ENCODE measurements at places on chromosomes 5 and 9. TPM values are rescaled to one million over a fixed set of nuclear protein-coding genes. Genes with fewer than 3 reads are reported as not detected.

- peak; percentile 39 for DNase-seq
These were observed 16.6 kb upstream of the HEMGN start for GRCh38 chr9:97954550-97954989.

DNA sequence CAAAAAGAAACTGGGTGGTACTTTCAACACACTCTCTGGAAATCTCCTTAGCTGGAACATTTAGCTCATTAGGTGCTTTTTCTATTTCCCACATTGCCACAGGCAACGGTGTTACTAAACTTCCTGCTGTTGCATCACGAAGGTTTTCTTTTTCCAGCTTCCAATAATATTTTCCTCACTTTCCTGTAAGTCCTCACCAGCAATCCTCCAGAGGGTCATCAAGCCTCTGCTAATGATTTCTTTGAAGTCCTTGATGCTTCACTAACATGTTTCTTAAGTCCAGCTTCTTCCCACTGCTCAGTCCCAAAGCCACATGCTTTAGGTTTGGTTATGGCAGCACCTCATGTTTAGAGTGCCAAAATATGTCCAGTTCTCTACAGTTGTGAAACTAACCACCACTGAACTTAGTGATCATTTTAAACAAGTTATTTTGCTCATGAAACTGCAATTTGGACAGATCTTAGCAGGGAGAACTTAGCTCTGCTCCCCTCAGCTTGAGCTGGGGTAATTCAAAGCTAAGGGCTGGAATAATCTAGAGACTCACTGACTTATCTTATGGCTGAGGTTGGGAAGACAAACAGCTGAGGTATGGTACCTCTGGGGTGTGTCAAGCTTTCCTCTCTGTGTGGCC is 39.9 kb upstream of the RETREG1 start:
- no peak for DNase-seq

GRCh38 chr5:177403102-177403791 is 2.8 kb upstream of the PFN3 start:
- DNase-seq, result no peak

DNA sequence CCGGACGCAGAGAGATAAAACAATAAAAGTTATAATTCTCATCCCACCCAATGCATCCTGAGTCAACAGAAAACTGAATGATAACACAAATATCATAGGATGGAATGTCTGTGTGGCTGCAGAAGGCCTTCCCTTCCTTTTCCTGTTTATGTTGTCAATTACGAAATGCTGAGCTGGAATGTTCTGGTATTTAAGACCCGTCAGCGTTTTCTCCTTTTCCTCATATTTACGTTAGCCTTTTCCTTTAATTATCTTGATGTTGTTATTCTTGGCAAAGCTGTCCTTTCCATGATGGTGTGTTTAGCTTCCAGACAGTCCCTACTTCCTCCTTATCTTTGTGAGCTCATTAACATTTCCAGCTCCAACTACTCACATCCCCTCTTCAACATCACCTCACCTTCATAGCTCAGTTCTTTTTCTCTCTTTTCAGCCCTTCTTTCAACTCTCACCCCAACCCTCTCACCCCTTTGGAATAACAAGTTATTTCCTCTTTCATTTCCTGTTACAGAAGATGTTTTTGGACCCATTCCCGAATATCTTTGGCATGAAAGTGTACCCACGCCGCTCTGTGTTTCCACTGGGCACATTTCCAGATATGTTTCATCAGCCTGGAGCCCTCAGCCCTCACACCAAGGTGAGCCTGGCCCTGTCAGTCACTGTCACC is 221.6 kb downstream of the NR2F1-AS1 start:
- DNase-seq, result peak; percentile 86

DNA sequence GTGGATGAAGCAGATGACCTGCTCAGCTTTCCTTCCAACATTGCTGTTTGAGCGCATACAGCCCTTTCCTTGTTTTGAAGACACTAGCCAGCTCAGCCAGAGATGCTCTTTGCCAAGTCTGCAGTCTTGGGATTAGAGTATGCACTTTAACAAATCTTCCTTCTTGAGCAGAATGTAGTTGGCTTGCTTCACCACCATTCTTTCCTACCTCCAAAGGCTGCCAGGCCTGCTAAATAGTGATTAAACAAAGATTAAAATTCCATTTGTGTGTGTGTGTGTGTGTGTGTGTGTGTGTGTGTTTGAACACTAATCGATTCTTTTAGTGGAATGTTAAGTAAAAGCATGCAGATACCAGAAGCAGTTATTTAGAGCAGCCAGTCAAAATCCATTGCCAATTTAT is 97.6 kb downstream of the GALNT10 start:
- DNase-seq, result no peak

- DNase-seq, result peak; percentile 51
These were observed 64.6 kb downstream of the SH3TC2 start for GRCh38 chr5:148998174-148998797.

GRCh38 chr5:61974680-61975079 is 331.3 kb upstream of the KIF2A start:
- no peak for DNase-seq

DNA sequence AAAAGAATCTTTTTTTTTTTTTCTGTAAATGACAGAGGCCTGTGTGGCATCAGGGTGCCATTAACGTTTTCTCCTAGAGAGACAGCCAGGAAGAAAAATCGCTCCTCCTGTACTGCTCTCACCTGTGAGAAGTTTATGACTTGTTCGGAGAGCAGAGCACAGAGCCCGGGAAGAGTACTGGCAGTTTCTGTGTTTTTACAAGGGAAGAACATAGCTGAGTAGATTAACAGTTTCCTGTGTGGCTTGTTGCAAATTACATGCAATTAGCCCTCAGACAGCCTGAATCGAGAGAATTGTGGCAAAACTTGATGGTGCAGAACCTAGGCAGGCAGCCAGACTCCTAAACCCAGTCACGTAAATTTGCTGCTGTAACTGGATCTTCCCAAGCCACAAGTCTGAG is 32.1 kb downstream of the PRKACG start:
- peak; percentile 72 for DNase-seq

GRCh38 chr9:36969216-36969771 is 64.8 kb downstream of the PAX5 start:
- DNase-seq, result no peak

- DNase-seq, result no peak
These were observed 352.4 kb downstream of the IRX2 start for GRCh38 chr5:2399096-2399495.

- DNase-seq, result no peak
These were observed 9.0 kb downstream of the RGS14 start for GRCh38 chr5:177366528-177367322.

DNA sequence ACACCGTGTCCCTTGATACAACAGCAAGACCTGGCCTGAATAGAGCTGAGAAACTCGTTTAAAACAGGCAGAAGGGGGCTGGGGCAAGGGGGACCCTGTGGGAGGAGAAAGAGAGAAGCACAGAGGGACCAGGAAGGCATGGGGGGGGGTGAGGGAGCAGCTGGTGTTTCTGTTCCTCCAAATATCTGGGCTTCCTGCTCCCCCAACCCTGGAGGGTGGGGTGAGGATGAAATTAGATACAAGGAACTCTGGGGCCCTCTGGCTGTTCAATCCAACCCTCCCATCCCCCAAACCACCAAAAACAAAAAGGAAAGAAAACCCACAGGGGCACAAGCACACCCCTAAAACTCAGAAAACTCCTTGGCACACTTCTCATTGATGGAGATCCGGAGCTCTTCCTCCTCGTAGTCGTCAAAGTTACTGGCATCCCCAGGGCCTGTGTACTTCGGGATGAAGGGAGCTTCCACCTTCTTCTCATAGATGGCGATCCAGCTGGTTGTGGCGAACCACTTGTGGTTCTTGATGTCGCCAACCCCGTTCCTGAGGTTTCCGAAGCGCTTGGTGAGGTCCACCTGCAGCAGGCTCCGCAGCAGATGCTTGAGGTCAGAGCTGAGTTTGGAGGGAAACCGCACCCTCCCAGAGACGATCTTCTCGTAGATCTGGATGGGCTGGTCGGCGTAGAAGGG is 1.1 kb downstream of the PRKACG start:
- DNase-seq, result no peak

DNA sequence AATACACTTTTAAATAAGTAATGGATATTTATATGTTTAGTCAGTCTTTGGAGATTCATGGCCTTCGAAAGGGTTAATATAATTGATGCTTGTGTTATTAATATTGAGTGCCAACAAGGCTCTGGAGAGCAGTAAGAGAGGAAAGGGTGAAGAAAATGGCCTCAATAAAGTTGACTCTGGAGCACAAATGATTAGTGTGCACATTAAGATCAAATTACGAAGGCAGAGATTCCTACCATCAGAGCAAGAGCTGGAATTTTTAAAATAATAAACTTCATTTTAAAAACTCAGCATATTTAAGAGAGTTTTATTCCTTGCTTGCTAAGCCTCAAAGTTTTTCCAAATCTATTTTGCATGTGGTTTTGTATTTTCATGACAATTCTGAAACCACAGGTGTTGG is 14.8 kb downstream of the SLC44A1 start:
- DNase-seq, result no peak

GRCh38 chr5:176418251-176418650 is 1.9 kb upstream of the CLTB start:
- DNase-seq, result no peak

The FAXDC2 gene
- total RNA-seq, result 3.2 TPM

The ARID3C gene
- not detected for total RNA-seq

The BOD1 gene
- 77.9 TPM for total RNA-seq

The F2RL1 gene
- 59.5 TPM for total RNA-seq

The PCDHGA8 gene
- 0.74 TPM for total RNA-seq

The TNPO1 gene
- 188 TPM for total RNA-seq

The SH3PXD2B gene
- total RNA-seq, result 9.4 TPM

The CTXN3 gene
- not detected for total RNA-seq

The LECT2 gene
- not detected for total RNA-seq

The SPINK4 gene
- total RNA-seq, result 4.5 TPM
